ENCODE measurements at places on chromosomes 3 and 15.
A peak's percentile ranks its signal among the peaks of the same experiment; 100 is the strongest.

- peak; percentile 85 for DNase-seq
Observed at GRCh38 chr3:39177708-39178332, 14.6 kb downstream of the XIRP1 start.

DNA sequence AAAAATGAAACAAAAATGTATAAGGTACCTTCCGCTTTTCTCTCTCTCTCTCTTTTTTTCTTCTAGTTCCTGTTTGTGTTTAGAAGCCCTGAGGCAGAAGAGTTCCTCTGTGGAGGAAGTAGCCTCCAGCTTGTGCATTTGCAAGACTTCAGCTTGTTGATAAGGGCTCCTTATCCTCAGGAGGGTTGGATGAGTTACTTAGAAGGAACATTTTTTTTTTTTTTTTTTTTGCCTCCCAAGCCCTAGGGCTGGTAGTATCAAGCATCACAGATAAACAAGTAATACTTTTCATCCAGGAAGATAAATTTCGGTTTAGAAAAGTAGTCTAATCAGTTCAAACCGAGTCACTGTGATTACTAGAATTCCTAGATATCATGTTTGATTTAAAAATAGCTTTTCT lies 91.0 kb upstream of the CBLB start:
- DNase-seq: no peak

GRCh38 chr3:112531358-112531781 lies 30.4 kb downstream of the ATG3 start:
- no peak for DNase-seq

DNA sequence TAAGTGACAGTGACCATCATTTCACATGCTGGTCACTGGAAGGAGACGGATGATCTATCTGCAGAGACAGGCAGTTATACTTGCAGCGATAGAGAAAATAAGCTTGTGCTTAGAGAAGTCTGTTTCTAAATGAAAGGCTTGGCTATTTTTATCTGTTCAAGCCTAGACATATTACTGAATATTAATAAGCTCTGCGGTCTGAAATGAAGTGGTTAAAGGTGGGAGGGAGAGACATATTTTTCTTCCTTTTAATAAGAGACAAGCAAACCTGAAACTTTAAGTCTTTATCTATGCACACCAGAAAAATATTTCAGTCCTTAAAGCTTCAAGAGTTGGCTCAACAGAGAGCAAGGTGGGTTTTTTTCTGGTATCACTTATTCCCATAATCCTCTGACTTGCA lies 99.0 kb downstream of the CD200R1L start:
- DNase-seq: no peak

- DNase-seq: no peak
Observed at GRCh38 chr3:4019501-4019900, 220.3 kb downstream of the LRRN1 start.

DNA sequence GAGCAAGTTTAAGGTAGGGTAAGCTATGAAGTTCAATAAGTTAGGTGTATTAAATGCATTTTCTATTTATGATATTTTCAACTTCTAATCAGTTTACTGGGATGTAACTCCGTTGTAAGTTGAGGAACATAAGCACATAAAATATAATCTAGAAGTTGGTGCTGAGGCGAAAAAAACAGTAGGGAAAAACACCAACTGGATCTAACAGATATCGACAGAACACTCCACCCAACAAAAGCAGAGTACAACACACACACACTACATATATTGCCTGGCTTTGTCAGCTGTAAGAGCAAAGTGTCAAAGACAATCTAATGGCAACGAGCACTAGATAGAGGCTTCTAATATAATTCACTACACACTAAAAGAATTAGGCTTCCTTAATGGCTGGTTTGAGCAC lies 8.4 kb downstream of the PIK3R4 start:
- no peak for DNase-seq

DNA sequence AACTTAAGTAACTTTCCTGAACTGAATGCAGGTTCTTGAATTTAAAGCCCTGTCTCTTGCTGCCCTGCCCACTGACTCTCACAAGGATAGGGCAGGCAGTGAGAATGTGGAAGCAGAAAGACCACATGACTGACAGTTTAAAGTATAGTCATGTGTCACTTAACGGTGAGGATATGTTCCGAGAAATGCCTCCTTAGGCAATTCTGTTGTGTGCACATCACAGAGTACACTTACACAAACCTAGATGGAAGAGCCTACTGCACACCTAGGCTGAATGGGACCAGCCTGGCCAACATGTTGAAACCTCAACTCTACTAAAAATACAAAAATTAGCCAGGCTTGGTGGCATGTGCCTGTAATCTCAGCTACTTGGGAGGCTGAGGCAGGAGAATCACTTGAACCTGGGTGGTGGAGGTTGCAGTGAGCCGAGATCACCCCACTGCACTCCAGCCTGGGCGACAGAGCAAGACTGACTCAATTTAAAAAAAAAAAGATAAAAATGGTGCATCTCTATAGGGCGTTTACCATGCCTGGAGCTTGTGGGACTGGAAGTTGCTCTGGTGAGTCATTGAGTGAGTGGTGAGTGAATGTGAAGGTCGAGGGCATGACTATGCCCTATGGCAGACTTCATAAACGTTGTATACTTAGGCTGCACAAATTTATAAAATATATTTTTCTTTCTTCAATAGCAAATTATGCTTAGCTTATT lies 18.9 kb upstream of the COPG1 start:
- DNase-seq: peak; percentile 67

DNA sequence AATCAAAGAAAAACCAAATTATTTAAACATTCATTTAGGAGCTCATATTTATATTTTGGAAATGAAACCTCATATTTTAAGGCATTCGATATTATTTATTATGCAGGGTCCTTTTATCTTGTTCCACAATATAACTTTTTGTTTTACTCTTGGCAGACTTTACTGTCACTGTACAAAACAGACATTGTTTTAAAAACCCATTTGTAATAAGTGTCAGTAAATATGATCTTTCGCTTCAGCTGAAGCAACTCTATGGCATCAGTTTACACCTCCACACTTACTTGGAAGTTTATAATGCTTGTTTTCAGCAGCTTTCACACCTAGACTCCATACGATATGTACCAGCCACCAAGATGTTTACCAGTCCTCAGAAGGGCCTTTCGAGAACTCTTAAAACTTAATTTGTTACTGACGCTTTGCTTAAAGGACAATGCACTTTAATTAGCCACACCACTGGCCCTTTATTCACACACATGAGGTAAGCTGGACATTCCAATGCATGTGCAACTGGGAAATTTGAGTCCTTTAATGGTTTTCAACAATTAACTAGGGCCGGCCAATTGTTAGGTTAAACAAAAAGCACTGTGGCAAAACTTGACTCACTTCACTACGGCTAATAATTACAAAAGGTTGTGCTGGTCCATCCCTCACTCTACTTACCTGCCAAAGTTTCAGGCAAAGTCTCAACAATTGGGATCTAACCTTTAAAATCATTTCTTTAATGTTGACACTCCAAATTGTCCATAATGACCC lies 16.7 kb downstream of the WWTR1 start:
- DNase-seq: no peak

DNA sequence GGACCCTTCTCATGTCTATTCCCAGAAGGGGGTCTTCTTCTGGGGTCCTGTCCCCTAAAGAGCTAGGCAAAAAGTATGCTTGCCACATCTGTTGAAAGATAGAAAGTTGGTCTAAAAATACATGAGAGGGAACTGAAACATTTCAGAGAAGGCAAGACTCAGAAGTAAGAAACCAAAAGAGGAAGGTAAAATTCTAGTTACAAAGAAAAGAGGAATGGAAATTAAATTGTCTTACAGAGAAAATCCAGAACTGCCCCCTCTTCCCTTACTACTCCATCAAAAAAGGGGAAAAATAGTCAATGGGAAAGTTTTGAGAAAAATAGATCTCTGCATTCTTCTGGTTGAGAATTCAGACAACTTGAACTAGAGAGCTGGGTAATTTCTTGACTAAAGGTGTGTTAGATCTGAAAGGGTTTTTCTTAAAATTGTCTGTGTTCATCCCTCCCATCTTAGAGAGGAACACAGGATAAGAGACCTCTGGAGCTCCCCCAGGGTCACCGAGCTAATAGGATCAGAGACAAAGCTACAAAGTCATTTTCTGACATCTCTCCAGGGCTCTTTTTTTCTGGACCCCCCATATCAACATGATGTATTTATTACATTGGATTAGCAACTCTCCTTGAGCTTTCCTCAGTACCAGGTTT lies 32.3 kb upstream of the CCR2 start:
- DNase-seq: no peak

GRCh38 chr3:124685481-124685880 lies 44.8 kb upstream of the UMPS start:
- no peak for DNase-seq

- DNase-seq: no peak
Observed at GRCh38 chr15:90165157-90165556, 36.0 kb upstream of the SEMA4B start.

DNA sequence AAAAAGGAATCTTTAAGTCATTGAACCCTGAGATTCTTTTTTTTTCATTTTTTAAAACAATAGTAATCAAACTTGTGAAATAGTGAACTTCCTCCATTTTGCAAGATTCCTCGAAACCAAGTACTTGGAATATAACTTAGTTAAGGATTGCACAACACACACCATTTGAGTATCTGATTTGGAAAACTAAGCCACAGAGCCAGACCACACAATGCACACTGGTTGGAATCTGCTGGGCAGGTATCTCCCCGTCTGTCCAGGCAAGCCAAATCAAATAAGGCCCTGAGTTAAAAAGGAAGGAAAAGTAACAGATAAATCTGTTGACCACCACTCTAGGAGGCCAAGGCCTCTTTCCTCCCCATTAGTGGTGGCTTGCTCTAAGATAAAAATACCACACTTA lies 177.5 kb upstream of the ICE2 start:
- no peak for DNase-seq

Measured in HFF-Myc (cell line).